EH (cell line): ENCODE measurements at places on chromosomes 7 and 10.
A peak's percentile ranks its signal among the peaks of the same experiment; 100 is the strongest.

DNA sequence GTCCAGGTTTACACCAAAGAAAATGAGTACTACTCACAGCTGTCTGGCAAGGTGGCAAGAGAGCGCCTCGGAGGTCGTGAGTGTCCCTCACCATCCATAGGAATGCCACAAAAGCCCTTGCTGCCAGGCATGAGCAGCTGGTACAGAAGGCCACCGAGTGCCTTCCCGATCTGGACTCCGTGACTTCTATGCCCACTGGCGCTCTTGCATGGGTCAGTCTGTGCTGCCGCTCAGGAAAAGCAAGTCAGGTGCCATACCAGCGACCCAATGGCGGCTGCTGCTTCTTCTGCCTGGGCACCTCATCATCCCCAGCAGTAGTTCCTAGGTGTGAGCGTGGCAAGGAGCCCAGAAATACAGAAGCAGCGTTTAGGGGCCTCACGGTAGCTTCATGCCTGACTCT lies 11.7 kb downstream of the TBXAS1 start:
- no peak for DNase-seq

- no peak for DNase-seq
Observed at GRCh38 chr7:35505066-35505465, 189.9 kb downstream of the HERPUD2 start.

DNA sequence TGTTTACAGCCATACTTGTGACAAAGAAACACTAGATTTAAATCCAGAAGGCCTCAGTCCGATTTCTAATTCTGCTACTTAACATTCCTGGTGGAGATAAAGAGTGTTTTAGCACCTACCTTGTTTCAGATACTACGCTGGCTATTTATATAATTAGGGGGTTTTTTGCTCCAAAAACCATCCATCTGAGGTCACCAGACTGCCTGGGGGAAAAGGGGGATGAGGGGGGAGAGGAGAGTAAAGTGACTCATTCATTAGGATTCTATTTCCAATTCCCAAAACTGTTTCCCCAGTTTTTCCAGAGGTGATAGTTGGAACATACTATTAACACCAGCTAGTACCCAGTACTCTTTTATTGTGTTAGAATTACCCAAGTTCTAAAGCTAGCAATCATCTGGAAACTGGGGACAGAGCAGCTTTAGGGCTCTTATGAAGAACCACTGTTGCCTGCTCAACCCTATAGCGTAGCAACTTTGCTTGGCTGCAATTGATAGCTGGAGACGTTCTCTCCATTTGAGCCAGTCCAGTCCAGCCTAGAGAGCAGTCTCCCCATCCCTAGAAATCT lies 6.6 kb downstream of the GCC1 start:
- peak; percentile 65 for DNase-seq

- peak; percentile 72 for DNase-seq
Observed at GRCh38 chr7:148697256-148698006, 1.3 kb upstream of the CUL1 start.

DNA sequence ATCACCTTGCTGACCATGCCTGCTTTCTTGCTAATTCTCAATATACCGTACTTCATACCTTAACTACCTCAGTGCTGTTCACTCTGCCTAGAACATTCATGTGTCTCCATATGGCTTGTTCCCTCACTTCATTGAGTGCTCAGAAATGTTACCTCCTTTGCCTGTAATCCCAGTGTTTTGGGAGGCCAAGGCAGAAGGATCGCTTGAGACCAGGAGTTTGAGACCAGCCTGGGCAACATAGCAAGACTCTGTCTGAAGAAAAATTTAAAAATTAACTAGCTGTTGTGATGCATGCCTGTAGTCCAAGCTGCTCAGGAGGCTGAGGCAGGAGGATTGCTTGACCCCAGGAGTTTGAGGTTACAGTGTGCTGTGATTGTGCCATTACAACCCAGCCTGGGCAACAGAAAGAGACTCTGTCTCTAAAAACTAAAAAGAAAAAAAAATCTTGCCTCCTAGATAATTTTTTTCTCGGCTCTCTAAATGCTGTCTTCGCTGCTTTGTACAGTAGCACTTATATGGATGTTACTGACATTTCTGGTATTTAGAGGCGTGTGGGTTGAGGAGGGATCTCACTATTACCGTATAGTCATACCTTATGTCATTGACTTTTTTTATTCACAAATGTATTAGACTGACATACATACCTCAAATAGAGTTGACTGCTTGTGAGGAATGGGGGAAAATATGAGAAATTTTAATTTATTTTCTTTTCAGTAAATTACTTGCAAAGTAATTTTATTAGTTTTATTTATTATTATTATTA lies 63.7 kb downstream of the LCOR start:
- no peak for DNase-seq

DNA sequence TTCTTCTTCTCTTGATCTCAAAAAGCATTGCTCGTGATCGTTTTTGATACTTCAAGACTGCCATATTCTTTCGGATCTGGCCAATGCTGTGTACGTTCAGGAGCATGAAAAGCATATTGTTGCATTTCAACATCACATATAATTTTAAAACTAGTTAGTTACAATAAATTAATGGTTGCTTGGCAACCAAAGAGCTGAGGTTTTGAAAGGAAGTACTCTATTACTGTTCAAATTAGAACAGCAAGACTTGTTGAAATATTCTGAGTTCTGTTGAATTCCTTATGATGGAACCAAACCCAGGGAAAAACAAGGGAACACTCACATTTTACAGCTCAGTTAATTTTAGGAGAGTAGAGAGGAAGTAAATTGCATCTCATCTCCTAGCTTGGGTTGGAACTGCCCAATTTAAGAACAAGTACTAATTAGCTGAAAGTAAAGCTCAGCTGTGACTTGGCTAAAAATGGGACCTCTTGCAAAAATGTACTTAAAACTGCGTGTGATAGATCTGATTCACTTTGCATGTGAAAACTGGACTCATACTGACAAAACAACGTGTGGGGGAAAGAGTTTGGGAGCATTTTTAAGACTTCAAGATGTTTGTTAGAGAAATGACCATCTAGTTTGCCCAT lies 21.2 kb downstream of the OR9A2 start:
- peak; percentile 44 for DNase-seq

- DNase-seq: no peak
Observed at GRCh38 chr7:30896036-30896435, 15.6 kb upstream of the AQP1 start.

DNA sequence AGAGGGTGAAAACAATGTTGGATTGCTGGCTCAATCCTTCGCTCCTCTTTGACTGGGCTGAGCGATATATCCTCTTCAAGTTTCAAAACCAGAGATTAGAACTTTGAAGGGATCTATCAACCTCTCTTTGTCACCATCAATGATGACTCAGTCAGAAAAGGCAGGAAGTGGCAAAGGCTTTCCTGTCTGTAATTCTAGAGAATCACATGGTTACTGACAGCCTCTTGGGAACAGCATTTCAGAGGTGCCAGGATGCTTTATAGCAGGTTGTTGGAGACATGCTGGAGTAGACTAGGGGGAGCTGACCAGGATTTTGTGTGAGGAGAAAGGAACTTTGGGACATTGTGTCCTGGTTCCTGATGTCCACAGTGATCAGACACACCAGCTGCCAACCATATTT lies 81.3 kb downstream of the PRKCQ start:
- no peak for DNase-seq

DNA sequence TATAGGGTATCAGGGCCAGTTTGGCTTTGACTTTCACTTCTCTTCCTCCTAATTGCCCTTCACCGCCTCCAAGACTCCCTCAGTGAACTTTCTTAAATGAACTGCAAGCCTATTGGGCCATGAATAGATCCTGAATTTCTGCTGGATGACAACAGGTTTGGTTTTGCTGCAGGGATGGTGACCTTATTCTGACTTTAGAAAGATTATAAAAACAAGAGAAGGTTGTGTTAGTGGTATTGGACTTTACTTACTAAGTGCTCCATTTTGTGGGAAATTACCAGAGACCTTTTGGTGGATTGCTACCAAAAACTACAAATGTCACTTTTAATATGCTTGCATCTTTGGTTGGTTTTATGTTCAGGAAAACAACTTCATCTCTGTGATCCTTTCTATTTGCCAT lies 11.5 kb upstream of the LIPA start:
- no peak for DNase-seq
